ENCODE measurements at places on chromosomes 6 and 20. TPM values are rescaled to one million over a fixed set of nuclear protein-coding genes. Genes with fewer than 3 reads are reported as not detected.

Gene FBXO30
- polyA plus RNA-seq = 11.5 TPM

DNA sequence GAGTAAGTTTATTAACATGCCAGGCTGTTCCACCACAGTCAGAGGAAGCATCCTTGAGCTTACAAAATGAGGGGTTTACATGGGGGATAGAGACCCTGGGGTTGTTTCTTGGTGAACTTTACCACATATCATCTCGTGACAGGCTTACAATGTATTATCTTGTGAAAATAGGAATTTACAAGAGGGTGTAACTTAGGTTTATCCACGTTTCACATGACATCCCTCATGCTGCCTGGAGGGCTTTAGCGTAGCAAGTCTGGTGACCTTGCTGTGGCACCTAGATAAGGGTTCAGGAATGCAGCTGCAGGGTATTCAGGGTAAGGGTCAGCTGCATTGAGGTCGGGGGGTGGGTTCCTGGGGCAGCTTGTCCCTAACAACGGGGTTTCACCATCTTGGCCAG, 154.6 kb upstream of the ARG1 start:
- DNase-seq = no peak

- no peak for DNase-seq
Observed at GRCh38 chr6:57183336-57183735, 11.2 kb downstream of the BAG2 start.

DNA sequence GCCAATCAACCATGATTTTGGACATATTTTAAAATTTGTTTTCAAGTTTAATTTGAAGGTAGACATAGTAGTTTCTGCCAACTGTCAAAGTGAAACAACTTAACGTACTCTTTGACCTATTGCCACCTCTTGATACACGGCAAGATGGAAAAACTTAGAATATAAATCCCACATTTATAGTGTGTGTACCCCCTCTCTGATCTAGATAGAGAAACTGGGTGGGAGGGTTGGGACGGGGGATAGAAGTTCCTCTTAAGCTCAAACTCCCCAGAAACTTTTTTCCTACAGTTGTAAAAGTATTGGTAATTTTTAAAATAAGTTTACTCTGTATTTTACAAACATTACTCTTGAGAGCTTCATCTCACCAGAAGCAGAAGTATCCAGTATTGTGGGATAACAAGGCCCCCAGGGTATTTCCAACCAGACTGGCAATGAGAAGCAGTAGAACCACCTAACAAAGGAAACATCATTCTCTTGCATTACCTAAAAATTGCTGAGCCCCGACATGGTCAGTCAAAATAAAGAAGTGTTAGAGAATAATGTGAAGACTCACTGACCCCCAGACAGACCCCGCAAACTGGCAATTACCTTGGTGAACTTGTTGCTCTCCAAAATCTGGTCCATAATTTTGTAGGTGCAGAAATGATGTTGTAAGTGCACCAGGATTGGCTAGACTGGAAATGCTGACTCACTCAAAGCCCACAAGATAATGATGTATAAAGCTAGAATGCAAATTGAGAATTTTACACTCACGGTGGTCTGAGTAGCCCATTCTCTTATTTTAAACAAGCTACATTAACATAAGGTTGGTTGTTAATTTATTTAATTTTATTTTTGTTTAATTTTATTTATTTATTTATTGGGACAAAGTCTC, 74.7 kb upstream of the TNFAIP3 start:
- DNase-seq = no peak

DNA sequence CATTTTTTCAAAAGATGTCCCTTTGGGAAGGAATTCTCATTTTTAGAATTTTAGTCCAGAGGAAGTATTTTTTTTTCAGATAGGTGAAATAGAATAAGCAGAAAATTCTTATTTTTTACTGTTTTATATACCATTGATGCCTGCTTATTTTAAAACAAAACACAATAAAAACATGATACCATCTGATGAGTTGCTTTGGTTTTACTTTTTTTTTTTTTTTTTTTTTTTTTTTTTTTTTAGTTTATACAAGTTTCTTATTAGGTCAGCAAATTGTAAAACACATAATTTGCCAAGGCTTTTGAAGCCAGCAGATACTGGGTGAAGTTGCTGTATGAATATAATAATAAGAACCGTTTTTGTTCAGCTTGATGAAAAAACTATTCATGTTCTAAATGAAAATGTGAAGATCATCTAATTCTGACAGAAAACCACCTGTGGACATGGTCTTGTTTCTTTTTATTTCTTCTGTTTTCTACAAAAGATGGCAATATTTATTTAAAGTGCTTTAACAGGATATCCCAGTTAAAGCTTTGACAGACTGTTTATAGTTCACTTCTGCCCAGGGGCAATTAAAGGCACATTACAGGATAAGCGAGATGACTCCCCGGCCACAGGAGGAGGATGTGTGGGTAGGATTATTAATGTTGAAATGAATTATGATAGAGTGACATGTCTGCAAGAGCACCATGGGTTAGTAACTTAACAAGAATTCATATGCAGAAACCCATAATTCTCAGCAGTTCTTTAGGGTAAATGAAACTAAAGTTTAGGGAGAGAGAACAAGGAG, 31.1 kb downstream of the MYB start:
- no peak for DNase-seq

DNA sequence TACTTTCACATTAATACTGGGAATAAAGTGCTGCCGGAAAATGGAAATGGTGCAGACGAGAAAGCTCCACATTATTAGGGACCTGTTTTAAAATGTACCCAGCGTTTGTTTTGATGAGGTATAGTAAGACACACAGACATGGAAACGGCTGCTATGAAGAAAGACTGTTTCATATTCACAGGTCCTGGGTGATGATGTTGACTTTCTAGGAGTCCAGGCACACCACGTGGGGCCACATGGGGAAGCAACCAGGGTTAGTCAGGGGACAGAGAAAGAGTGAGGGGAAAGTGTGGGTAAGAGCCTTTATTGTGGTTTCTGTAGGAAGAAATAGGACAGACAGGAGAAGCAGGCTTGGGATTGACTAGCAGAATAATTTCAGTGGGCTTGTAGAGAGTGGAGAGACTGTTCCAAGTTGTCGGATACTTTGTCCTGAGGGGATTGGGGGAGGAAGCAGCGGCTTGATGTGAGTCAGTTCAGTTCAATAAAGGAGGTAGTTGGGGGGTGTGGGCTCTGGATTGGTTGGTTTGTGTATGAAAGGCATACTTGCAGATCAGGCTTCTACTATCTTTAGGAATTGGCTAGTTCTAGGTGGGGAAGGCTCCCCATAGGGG, 112.0 kb upstream of the MCHR2 start:
- no peak for DNase-seq

DNA sequence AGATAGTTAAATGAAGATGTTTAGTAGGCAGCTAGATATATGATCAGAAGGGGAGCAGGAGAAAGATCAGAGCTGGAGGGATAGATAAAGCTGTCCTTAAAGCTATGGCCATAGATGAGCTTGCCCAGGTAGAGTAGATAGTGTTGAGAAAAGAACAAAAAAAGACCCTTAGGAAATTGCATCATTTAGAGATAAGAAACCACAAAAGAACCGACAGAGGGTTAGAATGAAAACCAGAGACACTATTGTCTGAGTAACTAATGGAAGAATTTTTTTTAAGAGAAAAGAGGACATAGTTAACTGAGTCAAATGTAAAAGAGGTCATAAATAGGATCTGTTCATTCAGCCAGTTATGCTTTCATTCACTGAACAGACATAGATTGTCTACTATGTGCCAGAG, 101.8 kb downstream of the TNFAIP3 start:
- no peak for DNase-seq

DNA sequence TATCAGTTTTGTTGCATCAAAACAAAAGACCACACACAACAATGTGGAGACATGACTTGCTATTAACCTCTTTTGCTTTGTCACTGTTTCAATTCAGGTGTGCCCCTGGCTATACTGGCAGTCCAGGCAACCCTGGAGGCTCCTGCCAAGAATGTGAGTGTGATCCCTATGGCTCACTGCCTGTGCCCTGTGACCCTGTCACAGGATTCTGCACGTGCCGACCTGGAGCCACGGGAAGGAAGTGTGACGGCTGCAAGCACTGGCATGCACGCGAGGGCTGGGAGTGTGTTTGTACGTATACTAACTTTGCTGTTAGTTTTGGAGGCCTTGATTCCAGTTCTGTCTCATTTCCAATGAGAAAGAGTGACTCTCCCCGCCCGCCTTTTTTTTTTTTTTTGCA, 356.9 kb downstream of the ARHGAP18 start:
- no peak for DNase-seq

Data from urinary bladder (tissue), 4 donors.